ENCODE measurements at places on chromosomes 3 and 15.

- no peak for DNase-seq
Observed at GRCh38 chr3:125108833-125109535, 53.2 kb upstream of the HEG1 start.

GRCh38 chr3:97076673-97077072, 262.3 kb downstream of the EPHA6 start:
- DNase-seq: no peak

GRCh38 chr15:39075311-39075710, 505.6 kb upstream of the THBS1 start:
- DNase-seq: no peak

DNA sequence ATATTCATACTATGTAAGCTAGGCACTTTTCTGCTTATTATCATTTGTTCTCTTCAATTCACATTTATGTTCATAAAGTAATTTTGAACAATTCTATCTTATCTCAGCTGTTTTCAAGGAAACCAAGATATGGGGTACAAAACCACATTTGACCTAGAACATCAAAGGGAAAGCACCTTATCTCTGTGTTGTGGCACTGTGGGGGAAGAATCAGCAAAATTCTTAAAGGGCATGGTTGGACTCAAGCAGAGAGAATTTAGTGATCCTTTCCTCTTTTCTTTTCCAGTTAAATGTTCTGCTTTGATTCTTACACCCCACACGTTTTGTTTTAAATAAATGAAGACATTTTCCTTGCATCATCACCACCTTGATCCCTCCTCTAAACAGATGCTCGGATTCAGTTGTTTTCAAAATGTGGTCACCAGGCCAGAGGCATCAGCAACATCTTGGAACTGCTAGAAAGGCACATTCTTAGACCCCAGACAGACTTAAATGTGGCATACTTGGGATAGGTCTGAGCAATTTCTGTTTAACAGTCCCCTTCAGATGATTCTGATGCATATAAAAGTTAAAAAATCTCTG, 128.4 kb upstream of the TP63 start:
- DNase-seq: no peak

GRCh38 chr3:184388936-184389230, 9.0 kb downstream of the CHRD start:
- DNase-seq: no peak

DNA sequence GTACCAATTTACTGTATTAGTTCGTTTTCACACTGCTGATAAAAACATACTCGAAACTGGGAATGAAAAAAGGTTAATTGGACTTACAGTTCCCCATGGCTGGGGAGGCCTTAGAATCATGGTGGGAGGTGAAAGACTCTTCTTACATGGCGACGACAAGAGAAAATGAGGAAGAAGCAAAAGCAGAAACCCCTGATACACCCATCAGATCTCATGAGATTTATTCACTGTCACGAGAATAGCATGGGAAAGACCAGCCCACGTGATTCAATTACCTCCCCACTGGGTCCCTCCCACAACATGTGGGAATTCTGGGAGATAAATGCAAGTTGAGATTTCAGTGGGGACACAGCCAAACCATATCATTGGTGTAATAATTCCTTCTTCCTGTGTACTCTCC, 69.6 kb downstream of the C3orf20 start:
- DNase-seq: no peak
